Pancreas (tissue), 10 donors: ENCODE measurements at places on chromosomes 12 and 14. TPM values are rescaled to one million over a fixed set of nuclear protein-coding genes. Genes with fewer than 3 reads are reported as not detected.
A peak's percentile ranks its signal among the peaks of the same experiment; 100 is the strongest.

RAD51AP1 gene
- 0.99 TPM for polyA plus RNA-seq

DNA sequence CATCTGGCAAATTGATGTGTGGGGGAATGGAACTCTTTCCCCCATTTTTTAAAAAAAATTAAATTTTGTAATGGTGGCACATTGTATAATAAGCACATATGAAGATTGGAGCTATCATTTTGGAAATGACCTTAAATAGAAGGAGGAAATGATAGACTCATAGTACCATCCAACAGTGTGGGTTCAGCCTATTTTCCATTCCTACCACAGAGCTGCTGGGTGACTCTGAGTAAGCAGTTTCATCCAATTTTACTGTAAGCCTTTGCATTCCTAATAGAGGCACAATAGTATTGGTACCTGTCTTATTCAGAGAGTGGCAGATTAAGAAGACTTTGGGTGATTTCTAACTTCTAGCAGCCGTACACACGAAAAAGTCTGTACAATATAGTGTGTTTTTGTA, 304.5 kb downstream of the RAD51B start:
- H3K4me1 ChIP-seq: no peaks in the 10 kb centered on the region
- no peak overlapping the region for H3K27ac ChIP-seq
- H3K27me3 ChIP-seq: no peaks in the 10 kb centered on the region
- H3K36me3 ChIP-seq: no peaks in the 10 kb centered on the region
- no peak for DNase-seq
- H3K4me3 ChIP-seq: no peak overlapping the region

GRCh38 chr12:124393414-124393790, 98.5 kb downstream of the RFLNA start:
- no peak for DNase-seq
- H3K4me3 ChIP-seq: no peak overlapping the region
- peak overlapping the region; percentile 84 for H3K27ac ChIP-seq
- no peaks in the 10 kb centered on the region for H3K36me3 ChIP-seq
- H3K4me1 ChIP-seq: peaks cover 41% of the 10 kb centered on the region

GRCh38 chr12:5114436-5114835, 70.8 kb downstream of the KCNA5 start:
- H3K36me3 ChIP-seq: no peaks in the 10 kb centered on the region
- H3K4me1 ChIP-seq: no peaks in the 10 kb centered on the region
- no peak overlapping the region for H3K4me3 ChIP-seq
